ENCODE measurements at places on chromosomes 3 and 15.

DNA sequence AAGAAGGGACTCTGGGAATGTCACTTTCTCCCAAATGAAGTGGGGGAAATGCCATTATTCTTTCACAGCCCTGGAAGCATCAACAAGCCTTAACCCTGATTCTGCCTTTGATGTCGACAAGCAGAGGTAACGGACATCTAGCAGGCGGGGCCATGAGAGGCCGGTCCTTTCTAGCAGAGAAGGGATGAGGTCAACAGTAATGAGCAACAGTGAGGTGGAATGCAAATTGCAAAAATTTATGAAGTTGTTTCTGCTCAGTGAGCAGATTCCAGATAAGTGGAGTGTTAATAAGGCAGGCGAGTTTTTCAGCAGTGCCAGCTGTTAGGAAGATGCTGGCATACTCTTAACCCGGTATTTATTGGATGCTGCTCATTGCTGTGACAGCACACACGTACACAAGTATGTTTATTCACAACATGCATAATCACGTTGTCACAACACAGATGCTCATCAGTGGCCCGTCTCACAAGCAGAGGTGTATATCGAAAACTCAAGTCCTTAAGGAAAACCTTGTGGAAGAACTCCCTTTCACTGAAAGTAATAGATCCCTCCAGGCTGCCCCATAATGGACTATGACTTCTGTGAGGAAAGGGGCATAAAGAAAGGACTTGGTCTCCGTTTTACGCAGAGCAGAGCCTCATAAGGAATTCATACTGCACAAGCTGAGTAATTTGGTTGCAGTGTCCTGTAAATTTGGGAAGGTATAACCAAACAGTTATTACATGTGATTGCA, 329.0 kb downstream of the IGSF11 start:
- DNase-seq, result no peak

- DNase-seq, result peak; percentile 18
These were observed 26.3 kb downstream of the B3GNT5 start for GRCh38 chr3:183279371-183279770.

DNA sequence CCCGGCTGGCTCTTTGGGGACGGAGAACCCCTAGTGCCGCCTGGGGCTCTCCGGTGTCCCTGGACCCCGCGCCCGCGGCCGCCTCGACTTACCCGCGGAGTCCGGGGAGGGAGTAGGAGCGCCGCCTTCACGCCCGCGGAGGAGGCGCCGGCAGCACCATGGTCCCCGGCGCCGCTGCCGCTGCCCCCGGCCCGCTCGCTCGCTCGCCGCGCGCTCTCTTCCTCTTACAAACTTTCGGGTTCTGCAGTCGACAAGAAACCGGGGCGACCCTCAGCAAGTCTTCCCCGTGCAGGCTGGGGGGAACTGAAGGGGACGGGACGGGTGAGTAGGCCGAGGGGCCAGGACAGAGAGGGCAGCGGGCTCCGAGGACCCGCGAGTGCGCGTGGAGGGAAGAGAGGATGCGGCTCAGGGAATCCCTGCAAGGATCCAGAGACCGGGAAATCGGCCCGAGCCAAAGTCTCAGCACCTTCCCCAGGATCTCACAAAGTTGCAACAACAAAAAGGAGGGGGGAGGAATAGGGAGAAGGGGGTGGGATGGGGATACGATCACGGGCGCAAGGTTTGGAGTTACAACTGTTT, 2.0 kb downstream of the FOXP1 start:
- no peak for DNase-seq

GRCh38 chr3:134017490-134017889, 12.2 kb downstream of the SLCO2A1 start:
- DNase-seq, result no peak

DNA sequence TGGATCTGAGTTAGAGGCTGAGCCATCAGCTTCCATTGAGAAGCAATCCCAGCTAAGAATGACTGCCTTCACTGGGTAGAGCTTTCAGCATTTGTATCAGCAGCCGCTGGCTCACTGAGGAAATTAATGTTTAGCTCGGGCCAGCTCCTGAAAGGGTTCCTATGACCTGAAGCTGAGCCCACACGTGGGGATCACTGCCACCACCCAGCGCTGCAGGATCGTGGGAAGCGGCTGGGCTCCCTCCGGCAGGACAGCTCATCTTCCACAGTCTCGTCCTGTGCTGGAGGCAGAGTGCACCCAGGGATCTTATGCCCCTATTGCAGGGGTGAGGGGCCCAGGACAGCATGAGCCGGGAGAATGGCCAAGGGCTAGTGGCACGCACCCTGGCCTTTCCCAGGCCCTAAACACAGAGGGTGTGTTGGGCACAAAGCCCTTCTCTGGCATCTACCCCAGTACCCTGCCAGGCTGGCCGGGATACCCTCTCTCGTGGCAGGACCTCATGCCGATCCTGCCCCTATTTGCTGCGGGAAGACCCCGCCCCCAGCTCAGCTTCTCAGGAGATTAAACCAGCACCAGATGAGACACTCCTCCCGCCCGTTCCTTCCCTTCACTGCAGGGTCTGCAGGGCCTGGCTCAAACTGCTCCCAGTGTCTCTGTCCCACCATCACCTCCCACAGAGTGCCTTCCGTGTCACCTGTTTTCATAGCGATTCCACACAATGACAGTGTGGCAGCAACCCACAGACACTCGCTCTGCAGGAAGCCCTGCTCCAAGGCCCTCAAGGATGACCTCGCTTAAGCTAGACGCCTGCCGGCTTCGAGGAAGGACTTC, 28.5 kb downstream of the KLHL25 start:
- no peak for DNase-seq

DNA sequence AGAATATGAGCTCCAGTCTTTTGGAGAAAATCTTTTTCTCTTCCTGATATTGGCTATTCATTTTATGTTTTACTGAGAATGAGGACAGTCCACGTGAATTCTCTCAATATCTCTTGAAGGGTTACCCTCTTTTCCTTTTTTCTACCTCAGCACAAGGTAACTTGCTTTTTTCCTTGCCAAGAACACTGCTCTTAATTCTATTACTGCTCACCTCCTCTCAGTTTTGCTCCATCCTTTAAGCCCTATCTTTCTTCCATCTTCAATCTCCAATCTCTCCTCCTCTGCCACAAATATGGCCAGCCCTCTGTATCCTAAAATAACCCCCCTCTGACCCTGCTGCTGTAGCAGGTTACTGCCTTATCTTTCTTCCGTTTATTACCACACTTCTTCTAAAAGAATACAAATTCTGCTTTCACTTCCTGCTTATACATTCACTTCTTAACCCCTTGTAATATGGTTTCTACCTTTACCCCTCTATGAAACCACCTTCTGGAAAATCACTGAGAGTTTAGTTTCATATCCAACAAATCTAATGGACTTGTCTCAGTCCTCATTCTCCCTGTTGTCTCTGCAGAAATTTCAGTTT, 89.0 kb downstream of the NFKBIZ start:
- DNase-seq, result no peak

- no peak for DNase-seq
These were observed 37.9 kb downstream of the RAB6B start for GRCh38 chr3:133857767-133858166.

- DNase-seq, result no peak
These were observed 39.0 kb downstream of the CFAP100 start for GRCh38 chr3:126433496-126434263.

DNA sequence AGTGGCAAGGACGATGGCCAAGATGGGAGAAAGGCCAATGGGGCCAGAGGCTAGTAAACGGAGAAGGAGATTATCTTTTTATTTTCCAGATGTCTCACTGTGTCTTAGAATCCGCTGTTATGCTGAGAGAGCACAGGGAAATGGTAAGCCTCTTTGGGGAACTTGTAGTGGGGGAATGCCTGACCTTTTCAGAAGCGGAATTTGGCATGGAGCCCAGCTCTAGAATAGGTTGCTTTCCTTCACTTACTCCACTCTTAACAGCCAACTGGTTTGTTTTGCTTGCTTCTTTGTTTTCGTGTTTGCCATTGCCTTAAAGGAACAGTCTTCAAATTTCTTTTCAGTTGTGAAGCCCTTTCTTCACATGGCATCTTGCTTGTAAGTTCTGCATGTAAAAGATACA, 316.2 kb upstream of the THRB start:
- DNase-seq, result no peak

- DNase-seq, result no peak
These were observed 26.5 kb downstream of the PLSCR1 start for GRCh38 chr3:146517684-146518435.

DNA sequence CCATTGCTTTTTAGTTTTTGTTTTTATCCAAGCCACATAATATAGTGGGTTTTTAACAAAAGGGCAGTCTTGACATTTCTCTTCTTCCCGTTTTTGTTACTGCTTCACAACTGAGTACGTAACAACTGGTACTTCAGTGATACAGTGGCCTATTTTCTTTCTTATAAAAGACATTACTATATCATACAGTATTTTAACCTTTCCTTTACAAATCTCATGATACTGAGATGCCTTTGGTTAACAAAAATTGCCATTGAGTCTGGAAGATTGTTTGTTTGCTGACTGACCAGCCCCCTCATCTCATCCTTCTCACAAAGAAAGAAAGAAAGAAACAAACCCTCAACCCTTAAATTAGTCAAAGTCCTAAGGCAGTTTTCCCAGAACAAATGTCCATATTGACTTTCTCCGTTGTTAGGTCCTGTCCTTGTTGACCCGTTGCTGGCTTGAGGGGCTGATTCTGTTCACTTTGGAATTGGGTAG, 77.0 kb upstream of the SAMMSON start:
- no peak for DNase-seq

DNA sequence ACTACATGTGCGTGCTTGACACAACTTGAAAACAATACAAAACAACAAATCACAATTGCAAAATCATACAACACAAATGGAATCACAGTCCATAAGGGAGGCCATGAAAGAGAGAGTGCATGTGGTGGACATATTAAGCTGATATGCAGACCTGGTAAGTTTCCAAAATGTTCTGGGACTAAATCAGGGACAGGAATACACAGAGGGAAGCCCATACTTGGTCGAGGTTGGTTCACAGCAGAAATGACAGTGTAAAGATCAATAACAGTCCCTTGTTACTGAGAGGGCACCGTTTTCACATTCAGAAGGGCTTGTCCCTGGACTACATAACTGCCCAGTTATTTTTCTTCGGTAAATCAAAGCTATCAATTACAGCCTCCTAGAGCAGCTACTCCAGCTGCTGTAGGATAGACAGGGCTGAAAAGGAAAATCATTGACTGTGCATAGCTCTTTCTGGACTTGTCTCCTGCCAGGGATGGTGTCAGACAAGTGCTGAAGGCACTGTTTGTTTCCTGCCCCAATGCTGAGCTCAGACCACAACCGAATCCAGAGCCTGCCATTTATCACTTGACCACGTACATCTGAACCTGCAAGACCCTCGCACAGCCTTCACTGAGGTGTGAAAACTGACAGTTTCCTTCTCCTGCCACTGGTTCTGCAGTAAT, 79.5 kb upstream of the KCNMB2 start:
- no peak for DNase-seq

DNA sequence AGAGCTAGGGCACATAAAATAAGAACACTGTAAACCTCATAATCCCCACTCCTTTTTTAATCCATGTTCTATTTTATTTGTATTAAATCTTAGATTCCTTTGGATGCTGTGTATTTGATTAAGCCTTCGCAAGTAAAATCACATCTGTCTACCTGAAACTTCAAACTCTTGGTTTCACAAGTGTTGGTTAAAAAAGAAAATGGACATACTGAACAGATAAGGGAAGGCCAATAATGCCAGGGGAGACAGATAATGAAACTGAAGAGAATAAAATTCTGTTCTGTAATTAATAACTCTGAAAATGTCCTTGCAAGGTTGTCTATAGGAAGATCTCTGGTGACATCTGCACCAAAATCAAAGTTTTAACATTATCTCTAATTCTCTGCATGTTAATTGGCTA, 114.2 kb downstream of the ULK4 start:
- no peak for DNase-seq

GRCh38 chr3:178352326-178353005, 183.8 kb upstream of the KCNMB2 start:
- DNase-seq, result peak; percentile 15

- no peak for DNase-seq
These were observed 37.4 kb downstream of the ZNF860 start for GRCh38 chr3:32018757-32019564.

DNA sequence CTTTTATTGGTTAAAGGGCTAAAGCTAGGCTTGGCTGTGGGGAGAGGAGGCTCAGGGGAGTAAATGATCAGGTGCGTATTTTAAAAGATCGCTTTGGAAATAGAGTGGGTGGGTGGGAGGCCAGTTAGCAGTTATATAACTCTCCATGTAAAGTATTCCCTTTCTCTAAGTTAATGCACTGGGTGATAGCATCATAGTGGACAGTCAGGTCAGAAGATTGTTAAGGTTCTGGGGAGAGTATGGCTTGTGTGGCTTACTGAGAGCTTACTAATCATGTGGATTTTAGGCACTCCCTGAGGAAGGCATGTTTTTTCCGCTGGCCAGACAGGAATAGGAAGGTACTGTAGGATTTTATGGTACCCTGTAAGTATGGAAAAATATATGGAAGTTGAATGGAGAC, 6.3 kb upstream of the EIF3J start:
- no peak for DNase-seq

DNA sequence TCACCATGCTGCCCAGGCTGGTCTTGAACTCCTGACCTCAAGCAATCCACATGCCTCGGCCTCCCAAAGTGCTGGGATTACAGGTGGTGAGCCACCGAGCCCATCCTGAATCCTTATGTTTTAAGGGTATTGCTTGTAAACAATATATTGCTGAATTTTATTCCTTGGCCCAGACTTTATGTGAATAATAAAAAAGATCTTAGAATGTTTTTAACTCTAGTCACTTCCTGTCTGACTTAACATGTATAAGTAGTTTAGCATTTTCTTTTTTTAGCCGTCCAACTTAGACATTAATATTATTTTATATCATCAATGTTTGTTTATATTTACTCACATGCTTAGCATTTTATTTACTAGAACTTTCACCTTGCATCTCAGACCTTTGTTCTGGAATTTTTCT, 9.2 kb upstream of the EIF2B5 start:
- no peak for DNase-seq

GRCh38 chr3:10361375-10361774, 40.5 kb upstream of the SEC13 start:
- no peak for DNase-seq

GRCh38 chr3:17175187-17175807, 290.5 kb downstream of the PLCL2 start:
- no peak for DNase-seq

GRCh38 chr15:88580532-88580931, 34.1 kb upstream of the DET1 start:
- no peak for DNase-seq

- no peak for DNase-seq
These were observed 374.1 kb downstream of the RORA start for GRCh38 chr15:60854858-60855564.

GRCh38 chr3:53238051-53238850, 17.6 kb downstream of the TKT start:
- DNase-seq, result no peak

- no peak for DNase-seq
These were observed 422.7 kb downstream of the PLCL2 start for GRCh38 chr3:17307482-17307881.

- no peak for DNase-seq
These were observed 64.3 kb downstream of the NCEH1 start for GRCh38 chr3:172646439-172647015.

- DNase-seq, result no peak
These were observed 29.0 kb downstream of the TMEM45A start for GRCh38 chr3:100521439-100521845.

- DNase-seq, result no peak
These were observed 53.5 kb upstream of the MYZAP start for GRCh38 chr15:57538265-57538529.

GRCh38 chr15:49706805-49707204, 86.0 kb downstream of the DTWD1 start:
- no peak for DNase-seq
